Activated CD8-positive, alpha-beta memory T cell treated with anti-CD3 and anti-CD28 coated beads for 1 hour (primary cell): ENCODE measurements at places on chromosomes 3 and 15.

- no peak for DNase-seq
These were observed 123.3 kb upstream of the MME start for GRCh38 chr3:154956815-154957214.

DNA sequence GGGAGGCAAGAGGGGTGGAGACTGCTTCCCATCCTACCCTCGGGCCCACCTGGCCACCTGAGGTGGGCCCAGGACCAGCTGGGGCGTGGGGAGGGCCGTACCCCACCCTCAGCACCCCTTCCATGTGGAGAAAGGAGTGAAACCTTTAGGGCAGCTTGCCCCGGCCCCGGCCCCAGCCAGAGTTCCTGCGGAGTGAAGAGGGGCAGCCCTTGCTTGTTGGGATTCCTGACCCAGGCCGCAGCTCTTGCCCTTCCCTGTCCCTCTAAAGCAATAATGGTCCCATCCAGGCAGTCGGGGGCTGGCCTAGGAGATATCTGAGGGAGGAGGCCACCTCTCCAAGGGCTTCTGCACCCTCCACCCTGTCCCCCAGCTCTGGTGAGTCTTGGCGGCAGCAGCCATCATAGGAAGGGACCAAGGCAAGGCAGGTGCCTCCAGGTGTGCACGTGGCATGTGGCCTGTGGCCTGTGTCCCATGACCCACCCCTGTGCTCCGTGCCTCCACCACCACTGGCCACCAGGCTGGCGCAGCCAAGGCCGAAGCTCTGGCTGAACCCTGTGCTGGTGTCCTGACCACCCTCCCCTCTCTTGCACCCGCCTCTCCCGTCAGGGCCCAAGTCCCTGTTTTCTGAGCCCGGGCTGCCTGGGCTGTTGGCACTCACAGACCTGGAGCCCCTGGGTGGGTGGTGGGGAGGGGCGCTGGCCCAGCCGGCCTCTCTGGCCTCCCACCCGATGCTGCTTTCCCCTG, 2.2 kb upstream of the FES start:
- DNase-seq: no peak

DNA sequence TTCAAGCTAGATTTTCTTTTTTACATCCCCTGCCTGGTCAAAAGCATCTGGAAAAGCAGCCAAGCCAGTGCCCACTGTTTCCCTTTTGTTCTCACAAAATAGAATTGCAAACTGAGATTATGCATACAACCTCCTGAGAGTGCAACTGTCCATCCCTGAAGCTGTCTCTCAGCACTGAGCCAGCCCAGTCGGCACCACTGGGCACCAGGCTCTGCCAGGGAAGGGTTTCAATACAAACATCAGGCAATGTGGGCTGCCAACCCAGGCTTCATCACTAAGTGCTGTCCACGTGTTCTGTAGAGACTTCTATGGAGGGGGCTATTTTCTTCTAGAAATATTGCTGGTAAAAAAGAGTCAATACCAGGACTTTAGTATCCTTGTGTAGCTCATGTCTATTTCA, 356.3 kb upstream of the TBL1XR1 start:
- no peak for DNase-seq

DNA sequence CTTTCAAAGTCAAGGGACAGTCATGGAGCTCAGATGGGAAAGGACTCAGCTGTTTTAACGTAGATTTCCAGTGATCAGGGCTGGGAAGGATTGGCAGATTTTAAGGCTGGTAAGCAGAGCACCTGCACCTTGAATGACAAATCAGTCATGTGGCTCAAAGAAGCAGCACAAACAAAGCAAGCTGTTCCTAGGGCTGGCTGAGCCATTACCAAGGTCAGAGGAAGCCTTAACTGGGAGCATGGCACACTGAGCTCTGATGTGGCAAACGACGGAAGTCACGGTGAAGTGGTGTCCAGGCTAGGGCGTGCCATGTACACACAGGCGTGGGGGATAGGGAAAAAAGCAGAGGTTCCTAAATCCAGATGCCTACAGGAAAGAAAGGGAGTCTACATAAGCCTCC, 84.6 kb upstream of the PFN2 start:
- DNase-seq: no peak

GRCh38 chr3:178718995-178719635, 182.9 kb downstream of the KCNMB2 start:
- no peak for DNase-seq
